ENCODE measurements at places on chromosomes 4 and X.

- DNase-seq = no peak
Observed at GRCh38 chr4:171378323-171378722, 434.9 kb upstream of the GALNTL6 start.

GRCh38 chrX:66022632-66023384 is 17.1 kb downstream of the VSIG4 start:
- DNase-seq = no peak

DNA sequence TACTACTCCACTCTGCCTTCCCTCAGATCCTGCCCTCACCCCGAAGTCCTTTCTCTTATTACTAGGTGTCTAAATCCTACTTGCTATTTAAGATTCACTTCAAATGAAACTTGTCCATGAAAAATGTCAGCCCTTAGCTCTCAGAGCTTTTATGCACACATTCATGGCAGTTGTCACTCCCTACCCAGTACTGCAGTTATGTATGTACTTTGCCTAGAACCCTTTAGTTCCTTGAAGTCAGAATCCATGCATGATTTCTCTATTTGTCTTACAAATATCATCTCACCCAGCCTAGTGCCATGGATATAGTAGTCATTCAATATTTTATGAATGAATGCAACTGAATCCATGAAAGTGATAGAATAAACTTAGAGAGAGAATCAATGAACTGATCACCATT is 3.3 kb upstream of the EPGN start:
- DNase-seq = no peak

- DNase-seq = no peak
Observed at GRCh38 chr4:169062897-169063244, 52.8 kb upstream of the CBR4 start.

DNA sequence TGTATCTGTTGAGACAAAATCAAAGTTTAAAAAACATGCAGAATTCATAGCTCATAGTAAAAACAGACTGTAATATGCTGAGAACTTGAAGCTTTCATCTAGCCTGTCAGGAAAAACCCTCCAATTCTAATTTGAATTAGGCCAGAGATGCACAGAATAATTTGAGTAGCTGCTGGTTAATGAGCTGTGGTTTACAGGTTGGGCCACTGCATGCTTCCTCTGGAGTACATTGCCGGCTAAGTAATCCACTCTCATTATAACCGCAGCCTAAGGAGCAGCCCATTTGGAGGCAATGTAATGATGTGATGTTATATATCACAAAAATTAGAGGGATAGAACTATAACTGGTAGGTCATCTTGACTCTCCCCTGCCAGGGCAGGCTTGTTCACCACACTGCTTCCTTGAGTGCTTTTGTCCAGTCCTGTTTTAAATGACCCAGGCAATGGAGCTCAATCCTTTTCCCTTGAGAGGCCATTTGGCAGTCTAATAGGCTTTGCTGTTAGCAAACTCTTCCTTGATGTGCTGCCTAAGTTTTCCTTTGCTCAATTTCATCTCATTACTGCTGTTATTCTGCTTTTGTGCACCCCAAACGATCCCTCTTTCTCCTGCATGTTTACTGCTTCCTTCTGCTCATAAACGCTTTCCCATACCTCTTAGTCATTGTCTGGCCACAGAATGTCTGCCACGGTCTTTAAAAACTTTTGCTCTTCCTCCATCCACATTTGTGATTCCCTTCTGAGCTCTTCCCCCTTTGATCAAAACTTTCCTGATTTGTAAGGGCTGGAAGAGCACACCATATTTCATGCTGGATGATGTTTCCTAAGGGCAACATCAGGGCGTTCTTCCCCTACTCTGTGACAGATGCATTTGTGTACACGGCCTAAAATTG is 230.9 kb downstream of the C4orf33 start:
- no peak for DNase-seq

Data from activated CD4-positive, alpha-beta T cell treated with anti-CD3 and anti-CD28 coated beads for 24 hours (primary cell).